ENCODE measurements at places on chromosomes 3 and 15.
A peak's percentile ranks its signal among the peaks of the same experiment; 100 is the strongest.

- DNase-seq: peak; percentile 23
Observed at GRCh38 chr3:44065311-44066094, 176.2 kb upstream of the TOPAZ1 start.

- DNase-seq: no peak
Observed at GRCh38 chr3:13380971-13381370, 39.2 kb downstream of the NUP210 start.

- DNase-seq: no peak
Observed at GRCh38 chr3:133254151-133254550, 145.7 kb upstream of the BFSP2 start.

DNA sequence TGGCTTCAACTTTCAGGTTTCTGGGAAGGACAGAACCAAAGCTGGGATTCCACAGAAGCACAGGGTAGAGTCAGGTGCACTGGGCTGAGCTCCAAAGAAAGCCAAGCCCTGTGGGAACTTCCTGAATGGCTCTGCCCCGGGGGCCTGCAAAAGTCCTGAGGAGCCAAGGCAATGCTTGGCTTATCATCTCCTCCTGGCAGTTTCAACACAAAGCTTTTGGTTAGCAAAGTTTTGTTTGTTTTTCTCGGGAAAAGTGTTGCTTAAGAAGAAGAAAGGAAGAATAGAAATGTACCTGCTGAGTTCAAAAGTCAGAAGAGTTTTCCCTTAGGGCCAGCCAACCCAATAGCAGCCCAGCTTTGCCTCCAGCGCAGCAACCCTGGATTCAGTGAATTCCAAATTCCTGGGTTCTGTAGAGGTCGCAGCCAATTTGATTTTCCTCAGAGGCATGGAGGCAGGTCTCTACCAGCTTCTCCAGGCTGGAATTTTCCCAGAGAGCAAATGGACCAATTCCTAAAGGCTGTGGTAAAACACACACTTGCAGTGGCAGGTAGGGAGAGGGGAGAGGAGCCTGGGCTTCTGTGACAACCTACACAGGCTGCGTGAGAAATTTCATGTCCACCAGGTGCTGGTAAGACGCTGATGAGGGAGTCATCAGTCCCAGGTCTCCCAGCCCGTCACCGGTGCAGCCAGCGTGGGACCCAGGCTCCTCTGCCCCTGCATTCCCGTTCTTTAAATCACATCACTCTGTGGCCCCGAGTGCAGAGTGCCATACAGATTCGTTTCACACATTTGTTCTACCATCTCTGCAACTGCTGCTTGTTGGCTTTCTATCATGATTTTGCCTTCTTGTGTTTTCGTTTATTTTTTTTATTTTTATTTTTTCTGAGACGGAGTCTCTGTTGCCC is 54.3 kb upstream of the SNRPA1 start:
- DNase-seq: peak; percentile 85

DNA sequence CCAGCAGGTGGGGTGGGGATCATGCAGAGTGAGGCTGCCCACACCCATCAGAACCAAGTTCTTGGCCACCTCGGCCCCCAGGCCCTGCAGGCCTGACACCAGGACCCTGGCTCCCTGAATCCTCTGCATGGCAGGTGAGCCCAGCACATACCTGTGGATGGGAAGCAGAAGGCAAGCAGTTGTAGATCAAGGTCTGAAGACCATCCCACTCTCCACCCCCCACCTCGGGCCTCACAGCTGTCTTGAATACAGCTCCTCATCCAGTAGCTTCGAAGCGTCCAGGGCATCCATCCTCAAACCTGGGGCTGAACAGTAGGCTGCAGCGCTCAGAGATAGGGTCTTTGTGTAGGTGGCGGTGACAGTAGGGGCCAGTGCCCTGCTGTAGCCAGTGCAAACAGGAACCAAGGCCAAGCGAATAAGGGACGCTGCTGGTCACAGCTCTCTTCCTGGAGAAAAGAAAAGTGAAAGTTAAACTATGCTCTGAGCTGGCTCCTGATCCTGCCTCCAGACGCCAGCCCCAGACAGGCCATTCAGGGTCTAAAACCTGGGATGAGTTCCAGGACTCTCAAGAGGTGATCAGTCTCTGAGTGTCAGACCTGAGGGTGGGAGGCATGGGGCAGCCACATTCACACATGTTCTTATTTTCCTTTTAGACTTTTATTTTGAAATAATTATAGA is at the start of gene UBA7:
Gene UBA7 (minus strand): TSS at position 457 of the 678 bp plus-strand sequence. CDS start 166 bp downstream, at position 291.
- no peak for DNase-seq

GRCh38 chr15:65910341-65910740 is 41.0 kb downstream of the RAB11A start:
- no peak for DNase-seq

DNA sequence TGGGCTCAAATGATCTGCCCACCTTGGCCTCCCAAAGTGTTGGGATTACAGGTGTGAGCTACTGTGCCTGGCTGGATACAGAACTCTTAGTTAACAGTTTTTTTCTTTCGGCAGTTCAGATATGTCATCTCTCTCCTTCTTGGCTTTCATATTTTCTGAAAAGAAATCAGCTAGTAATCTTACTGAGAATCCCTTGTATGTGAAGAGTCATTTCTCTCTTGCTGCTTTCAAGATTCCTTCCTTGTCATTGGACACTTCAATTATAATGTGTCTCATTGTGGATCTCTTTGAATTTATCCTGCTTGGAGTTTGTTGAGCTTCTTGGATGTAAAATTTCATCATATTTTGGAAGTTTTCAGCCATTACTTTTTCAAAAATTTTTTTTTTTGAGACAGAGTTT is 17.0 kb downstream of the TRIM69 start:
- no peak for DNase-seq

GRCh38 chr3:193711964-193712598 is 119.1 kb downstream of the OPA1 start:
- DNase-seq: no peak

Measured in ELF-1 (cell line).